Spinal cord (tissue), 10 donors: ENCODE measurements at places on chromosomes 7 and 10. TPM values are rescaled to one million over a fixed set of nuclear protein-coding genes. Genes with fewer than 3 reads are reported as not detected.

GRCh38 chr10:70664702-70665195, 7.6 kb upstream of the ADAMTS14 start:
- H3K36me3 ChIP-seq, result no peaks in the 10 kb centered on the region
- H3K4me1 ChIP-seq, result peaks cover 27% of the 10 kb centered on the region
- DNase-seq, result no peak
- no peaks in the 10 kb centered on the region for H3K27me3 ChIP-seq
- H3K27ac ChIP-seq, result peak overlapping the region; percentile 65

DNA sequence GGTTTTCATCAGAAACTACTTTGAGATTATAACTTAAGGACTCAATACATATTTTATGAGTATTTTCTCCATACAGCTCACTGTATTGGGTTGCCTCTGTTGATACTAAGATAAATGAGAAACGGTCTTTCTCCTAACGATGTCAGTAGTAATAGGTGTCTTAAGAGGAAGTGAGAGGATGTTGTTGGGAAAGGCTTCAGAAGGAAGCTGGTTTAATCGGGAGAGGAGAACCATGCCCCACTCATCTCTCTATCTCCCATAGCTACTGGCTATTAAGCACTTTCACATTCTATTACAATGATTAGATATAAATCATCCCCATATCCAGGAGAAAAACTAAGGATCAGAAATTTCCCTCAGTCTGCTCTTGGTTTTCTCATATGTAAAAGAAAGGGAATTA, 2.0 kb downstream of the CLEC5A start:
- H3K36me3 ChIP-seq, result no peaks in the 10 kb centered on the region
- H3K4me3 ChIP-seq, result no peak overlapping the region
- no peak for DNase-seq
- no peak overlapping the region for H3K27ac ChIP-seq

The PRLHR gene
- 0.69 TPM for total RNA-seq

DNA sequence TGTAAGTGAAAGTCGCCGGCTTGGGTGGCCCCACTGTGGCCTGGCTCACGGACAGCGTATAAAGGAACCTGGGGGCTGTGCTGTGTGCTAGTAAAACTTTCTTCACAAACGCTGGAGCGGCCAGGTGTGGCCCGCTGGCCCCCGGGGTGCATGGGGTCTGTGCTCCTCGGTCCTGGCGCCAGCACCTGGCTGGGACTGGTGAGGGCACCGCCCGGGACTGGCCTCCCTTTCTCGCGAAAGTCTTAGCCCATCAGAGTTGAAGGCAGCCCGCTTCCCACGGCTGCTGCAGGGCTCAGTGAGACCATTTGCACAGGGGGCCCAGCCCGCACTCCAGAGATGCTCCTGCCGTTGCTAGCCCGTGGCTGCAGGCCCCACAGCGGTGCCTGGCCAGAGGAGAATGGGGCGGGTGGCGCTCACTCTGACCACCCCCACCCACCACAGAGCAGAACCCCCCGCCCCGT, 5.8 kb downstream of the PWWP2B start:
- peaks cover 45% of the 10 kb centered on the region for H3K4me1 ChIP-seq
- H3K27me3 ChIP-seq, result no peaks in the 10 kb centered on the region
- H3K4me3 ChIP-seq, result no peak overlapping the region
- H3K36me3 ChIP-seq, result peaks cover 84% of the 10 kb centered on the region
- no peak overlapping the region for H3K27ac ChIP-seq

DNA sequence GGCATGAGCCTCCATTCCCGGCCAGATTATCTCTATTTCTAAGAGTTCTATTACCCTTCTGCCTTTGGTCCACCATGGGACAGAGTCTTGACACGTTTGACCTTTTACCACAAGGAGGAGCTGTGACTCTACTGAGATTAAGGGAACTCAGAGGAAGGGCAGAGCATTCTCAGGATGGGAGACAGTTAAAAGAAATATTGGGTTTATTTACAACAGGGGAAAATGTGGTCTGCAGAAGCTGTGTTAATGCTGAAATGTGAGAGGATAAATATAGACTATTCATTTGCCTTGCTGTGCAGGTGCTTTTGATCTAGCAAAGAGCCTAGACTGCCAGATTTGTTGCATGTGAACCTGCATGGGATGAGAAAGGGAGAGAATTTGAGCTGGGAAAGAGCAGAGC, 45.8 kb upstream of the PRSS58 start:
- H3K4me1 ChIP-seq, result no peaks in the 10 kb centered on the region
- no peaks in the 10 kb centered on the region for H3K36me3 ChIP-seq
- DNase-seq, result no peak
- no peak overlapping the region for H3K4me3 ChIP-seq
- no peaks in the 10 kb centered on the region for H3K27me3 ChIP-seq
